ENCODE measurements at places on chromosomes 12 and 14.

GRCh38 chr12:25689996-25690501 is 137.0 kb upstream of the LMNTD1 start:
- no peak for DNase-seq

DNA sequence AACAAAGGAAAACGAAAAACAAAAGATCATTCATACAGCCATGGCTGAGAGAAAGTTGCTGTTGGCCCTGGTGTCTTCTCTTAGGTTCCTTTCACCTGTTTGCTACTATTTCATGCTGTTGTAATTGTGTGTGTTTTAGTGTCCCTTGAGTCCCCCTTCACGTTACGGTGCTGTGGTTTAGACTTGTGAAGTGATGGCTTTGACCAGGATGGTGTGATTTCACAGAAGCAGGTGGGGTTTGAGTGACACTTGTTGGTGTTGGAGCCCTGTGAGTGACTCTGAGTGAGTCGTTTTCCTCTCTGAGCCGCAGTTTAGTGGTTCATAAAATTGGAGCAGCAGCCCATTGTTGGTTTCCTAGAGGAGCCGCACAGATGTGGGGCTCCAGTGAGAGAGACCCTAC is 635.4 kb downstream of the VRK1 start:
- DNase-seq = no peak

GRCh38 chr12:3604748-3605586 is 114.0 kb downstream of the PRMT8 start:
- DNase-seq = no peak

DNA sequence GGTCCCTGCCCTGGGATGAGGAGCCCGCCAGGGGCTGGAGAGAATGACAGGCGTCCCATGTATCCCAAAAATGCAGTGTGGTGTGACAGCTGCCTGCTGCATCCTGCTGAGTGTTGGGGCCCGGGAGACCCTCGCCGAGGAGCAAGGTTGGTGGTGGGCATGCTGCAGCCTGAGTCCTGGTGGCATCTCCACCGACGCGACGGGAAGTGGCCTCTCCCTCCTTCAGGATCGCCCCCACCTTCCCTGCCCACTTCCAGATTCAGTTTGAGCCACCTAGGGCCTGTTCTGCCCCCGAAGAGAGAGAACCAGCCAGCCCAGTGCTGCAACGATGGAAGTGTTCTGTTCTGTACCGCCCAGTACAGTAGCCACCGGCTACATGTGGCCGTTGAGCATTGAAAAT is 70.1 kb downstream of the TSPAN9 start:
- no peak for DNase-seq

DNA sequence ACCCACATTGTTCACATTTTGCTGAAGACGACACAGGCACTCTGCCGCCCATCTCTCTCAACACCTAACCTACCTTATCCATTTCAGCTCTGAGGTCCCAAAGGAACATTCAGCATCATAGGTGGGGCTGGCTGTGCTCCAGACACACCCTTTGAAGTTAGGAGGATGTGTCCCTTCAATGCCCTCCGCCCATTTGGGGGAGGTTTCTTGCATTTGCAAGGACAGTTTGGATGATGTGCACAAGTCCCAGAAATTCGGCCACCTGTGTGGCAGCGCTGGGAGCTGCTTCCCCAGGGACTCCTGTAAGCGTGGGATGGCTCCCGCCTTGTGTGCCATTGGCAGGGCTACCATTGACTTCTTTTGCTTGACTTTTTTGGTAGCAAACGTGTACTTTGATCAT is 113.8 kb downstream of the RIMBP2 start:
- DNase-seq = no peak

GRCh38 chr12:118520214-118521035 is 144.1 kb downstream of the SUDS3 start:
- no peak for DNase-seq

GRCh38 chr12:52752516-52752915 is 24.6 kb downstream of the KRT76 start:
- no peak for DNase-seq

- no peak for DNase-seq
Observed at GRCh38 chr14:20470603-20470901, 1.3 kb downstream of the PNP start.

DNA sequence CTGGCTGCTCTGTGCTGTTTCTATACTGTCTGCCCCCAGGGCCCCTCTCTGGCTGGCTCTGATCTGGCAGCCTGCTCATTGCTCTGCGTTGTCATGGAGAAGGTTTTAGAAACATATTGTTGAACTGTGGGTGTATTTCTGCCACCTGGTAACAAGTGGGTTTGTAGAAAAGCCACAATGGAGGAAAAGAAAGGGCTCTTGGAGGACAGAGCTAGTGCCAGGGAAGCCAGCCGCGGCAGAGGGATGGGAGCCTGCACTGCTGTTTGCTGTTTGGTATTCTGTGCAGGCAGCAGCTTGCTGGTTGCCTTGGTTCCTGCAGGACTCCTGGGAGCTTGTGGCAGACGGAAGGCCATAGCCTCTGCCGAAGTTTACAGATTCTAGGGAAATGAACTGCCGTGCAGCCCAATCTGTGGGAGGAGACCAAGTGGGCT is 15.1 kb downstream of the CCDC177 start:
- DNase-seq = no peak

- DNase-seq = no peak
Observed at GRCh38 chr14:103916636-103917262, 11.5 kb upstream of the TDRD9 start.

DNA sequence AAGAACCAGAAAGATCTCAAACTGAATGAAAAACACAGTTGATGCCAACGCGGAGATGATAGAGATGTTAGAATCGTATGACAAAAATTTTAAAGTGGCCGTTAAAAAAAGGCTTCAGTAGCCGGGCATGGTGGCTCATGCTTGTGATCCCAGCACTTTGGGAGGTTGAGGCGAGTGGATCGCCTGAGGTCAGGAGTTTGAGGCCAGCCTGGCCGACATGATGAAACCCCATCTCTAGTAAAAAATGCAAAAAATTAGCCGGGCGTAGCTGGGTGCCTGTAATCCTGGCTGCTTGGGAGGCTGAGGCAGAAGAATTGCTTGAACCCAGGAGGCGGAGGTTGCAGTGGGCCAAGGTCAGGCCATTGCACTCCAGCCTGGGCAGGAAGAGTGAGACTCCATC is 5.4 kb upstream of the ACVRL1 start:
- DNase-seq = no peak

GRCh38 chr14:24315807-24316596 is 4.7 kb downstream of the LTB4R start:
- no peak for DNase-seq

DNA sequence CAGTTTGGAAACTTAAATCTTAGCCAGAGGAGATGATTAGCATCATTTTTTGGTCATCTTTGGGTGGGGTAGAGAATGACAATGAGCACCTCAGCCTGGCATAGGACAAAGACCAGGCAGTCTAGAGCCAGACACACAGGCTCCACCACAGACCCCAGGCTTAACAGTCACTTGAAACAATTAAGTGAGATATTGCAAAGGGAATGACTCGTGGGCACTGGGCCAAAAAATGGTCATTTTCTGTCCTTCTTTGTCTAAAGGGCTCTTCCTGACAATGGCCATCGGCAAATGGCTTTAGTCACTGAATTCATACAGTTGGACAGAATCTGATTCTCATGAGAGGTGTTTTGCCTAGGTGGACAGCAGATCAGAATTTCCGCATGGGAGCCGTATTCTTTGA is 78.0 kb upstream of the DICER1 start:
- DNase-seq = peak; percentile 54

DNA sequence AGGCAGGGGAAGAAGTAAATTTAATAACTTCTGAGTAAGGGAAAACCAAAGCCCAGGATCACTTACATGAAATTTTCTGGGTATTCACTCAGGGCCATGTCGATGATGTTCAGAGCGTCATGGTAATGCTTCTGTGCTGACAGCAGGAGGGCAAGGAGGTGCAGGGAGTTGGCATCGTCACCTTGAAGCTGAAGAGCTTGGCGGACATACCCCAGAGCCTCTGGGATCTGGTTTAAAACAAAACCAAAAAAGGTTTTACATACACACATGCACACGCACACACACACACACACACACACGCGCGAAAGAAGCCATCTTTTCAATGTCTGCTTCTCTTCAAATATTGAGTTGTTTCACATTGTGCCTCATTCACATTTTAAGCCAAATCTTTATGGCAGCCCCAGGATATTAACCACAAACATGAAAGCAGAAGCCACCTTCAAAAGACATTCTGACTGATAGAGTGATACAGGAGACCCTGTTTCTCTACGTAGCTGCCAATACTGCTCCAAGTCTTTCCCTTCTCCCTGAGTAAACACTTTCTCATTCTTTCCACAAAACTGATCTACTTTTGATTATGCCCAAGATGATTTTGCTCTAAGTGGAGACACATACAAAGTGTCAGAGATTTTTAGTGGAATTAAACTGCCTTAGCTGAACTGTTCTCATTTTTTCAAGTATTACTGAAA is 172.1 kb downstream of the TTC7B start:
- no peak for DNase-seq

GRCh38 chr12:27190761-27191160 is 53.3 kb upstream of the STK38L start:
- DNase-seq = no peak

- DNase-seq = no peak
Observed at GRCh38 chr12:122473543-122474323, 27.0 kb downstream of the ZCCHC8 start.

DNA sequence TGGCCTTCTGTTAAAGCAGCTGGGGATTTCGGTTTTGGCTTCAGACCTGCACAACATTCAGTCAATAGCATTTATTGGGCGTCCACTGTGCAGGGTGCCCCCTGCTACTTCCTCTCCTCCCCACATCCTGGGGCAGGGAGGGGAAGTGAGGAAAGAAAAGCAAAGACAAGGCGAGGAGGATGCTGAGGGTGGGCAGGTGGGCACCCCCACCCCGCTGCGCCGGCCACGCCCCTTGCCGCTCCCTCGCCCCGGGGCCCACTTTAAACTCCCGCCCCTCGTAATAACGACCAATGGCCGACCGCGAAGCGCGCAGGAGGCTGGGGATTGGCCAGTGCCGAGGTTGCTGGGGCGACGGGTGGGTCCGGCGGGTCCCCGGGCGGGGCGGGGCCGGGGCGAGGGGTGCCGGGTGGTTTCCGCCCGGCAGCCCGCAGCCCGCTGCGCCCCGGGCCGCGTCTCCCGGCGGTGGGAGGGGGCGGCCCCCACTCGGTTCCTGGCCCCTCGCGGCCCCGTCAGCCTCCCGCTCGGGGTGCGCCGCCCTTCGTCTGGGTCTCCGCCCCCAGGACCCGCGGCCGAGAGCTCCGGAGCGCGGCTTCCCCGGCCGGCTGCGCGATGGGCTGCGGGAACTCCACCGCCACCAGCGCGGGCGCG is at the start of gene C12orf75:
C12orf75 (plus strand) TSS at position 409 of the 648 bp plus-strand sequence; CDS start at position 610, 201 bp downstream.
- DNase-seq = peak; percentile 56

DNA sequence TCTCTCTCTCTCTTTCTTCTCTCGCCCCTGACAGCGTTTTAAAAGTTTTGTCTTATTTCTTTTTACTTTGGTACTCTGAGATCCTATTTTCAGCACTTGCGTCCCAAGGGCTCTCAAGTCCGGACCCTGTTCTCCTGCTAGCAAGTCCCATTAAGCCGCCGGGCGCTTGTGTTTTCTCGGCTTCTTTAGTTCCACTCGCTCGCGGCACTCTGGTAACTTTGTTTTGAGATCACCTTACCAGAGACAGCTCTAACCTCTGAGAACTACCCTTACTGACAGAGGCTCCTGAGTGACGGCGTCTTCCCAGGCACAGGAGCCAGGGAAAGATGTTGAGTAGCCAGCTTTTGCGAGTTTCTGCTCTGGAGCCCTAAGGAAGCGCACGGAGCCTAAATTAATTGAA is 2.7 kb upstream of the MYF5 start:
- no peak for DNase-seq

DNA sequence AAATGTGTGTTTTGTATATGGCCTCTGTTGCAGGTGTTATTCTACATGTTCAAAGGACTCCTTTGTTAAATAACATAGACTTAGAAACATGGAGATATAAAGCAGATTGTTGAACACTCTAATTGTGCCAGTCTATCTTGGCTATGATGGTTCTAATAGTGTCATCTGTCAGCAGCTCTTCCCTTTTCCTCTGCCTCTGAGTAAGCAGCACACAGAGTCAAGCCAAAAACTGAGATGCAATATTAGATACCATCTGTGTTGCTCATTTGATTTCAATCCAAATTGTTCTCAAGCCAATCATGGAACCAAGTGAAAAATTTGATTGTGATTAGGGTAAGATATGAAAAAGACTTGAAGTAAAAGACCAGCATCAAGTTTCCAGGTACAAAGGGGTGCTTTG is 871.1 kb upstream of the MGAT4C start:
- DNase-seq = no peak

- no peak for DNase-seq
Observed at GRCh38 chr12:99232324-99232723, 415.2 kb upstream of the GARIN6 start.

DNA sequence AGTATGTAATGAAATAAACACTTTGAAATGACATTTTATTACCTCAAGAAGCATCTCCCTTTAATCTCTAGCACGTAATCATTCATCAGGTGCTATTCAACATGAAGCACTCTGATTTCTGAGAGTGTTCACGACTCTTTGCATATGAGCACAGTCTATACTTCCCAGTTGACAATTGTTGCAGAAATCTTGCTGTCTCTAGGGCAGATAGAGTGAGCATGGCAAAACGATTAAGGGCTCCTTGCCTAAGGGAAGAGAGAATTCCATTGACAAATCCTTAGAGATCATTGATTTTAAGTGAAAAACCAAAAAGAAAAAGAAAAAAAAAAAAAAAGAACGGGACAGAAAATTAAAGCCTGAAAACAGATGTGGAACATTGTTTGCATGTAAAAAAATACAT is 107.6 kb downstream of the C12orf50 start:
- no peak for DNase-seq

- DNase-seq = no peak
Observed at GRCh38 chr12:76777765-76778216, 13.9 kb downstream of the ZDHHC17 start.

DNA sequence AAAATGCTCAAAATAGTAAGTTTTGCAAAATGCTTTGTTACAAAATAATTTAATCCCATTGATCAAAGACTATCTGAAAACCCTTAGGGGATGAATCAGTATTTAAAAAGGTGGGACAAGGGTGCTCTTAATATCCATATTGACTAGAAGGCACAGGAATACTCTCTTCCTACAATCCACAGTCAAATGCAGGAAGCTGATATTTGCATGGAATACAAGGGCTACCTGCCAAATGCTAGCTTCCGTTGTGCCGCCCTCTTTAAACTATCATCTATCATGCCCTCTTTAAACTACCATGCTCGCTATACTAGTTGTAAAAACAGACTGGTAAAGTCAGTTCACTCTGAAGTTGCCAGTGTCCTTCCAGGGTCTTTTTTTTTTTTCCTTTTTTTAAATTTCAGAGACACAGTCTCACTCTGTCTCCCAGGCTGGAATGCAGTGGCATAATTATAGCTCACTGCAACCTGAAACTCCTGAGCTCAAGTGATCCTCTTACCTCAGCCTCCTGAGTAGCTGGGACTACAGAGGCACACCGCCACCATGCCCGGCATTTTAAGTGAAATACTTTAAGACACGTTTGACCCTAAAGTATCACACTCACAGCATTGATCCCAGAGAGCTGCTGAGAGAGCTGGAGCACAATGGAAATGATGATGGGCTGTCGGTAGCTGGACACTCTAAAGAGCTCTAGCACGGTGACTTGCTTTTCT is 6.7 kb downstream of the SLC2A3 start:
- no peak for DNase-seq

GRCh38 chr12:12734054-12734453 is 16.9 kb downstream of the CDKN1B start:
- DNase-seq = no peak

- no peak for DNase-seq
Observed at GRCh38 chr12:39623919-39624318, 4.3 kb upstream of the ABCD2 start.
